LNCaP clone FGC (cell line): ENCODE measurements at places on chromosomes 16 and 17.

GRCh38 chr16:64133366-64133765, 988.5 kb downstream of the CDH11 start:
- DNase-seq: no peak

- no peak for DNase-seq
These were observed 3.9 kb downstream of the SPATA20 start for GRCh38 chr17:50550661-50551432.

DNA sequence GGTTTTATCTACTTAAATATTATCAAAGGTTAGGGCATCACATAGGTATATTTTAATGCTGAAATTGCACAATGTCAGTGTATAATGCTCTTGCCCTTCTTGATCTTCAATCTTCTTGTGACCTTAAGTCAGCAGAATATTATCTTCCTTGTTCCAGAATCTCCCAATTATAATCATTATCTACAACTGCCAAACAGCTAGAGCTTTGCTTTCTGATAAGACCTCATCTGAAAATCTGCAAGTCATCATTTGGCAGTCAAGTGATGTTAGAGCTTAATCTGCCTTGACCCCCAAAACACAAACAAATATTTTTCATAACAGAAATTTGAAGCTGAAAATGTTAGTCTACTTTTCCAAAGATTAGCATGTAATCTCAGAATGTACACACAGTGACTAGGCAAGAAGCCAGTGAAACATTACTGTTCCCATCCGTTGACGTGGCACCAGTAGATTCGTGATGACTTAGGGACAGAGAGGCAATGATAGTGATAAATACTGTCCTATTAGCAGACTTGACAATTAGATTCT, 19.8 kb downstream of the REXO5 start:
- DNase-seq: no peak

DNA sequence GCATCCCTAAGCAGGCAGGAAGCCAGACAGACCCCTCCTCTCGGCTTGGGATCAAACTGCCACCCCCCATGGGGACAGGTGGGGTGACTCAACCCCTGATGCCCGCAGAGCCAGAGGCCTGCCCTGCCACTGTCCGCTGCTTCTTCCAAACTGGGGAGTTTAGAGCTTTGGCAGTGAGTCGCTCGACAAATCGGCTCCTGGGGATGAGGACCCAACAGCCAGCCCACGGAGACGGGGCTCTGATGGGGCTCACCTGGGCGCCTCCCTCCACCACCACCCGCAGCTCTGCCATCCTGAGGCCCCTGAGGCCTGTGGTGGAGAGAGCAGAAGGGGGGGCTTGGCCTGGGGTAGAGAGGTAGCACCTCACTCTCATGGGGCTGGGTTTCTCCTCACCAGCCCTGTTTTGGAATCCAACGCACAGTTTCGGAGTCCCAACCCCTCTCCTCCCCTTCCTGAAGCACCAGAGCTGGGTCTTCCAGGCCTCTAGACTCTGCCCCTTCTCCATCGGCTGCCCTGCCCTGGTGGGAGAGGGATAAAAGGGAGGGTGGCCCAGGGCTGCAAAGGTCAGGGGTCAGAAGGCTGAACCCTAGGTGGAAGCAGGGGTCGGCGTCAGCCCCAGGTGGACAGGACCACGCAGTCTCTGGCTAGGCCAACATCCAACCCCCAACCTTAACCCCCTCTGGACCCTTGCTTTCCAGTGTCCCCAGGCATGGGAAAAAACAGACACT, 5.8 kb downstream of the PRSS22 start:
- no peak for DNase-seq

GRCh38 chr16:78962457-78962929, 638.0 kb downstream of the MAF start:
- DNase-seq: no peak

DNA sequence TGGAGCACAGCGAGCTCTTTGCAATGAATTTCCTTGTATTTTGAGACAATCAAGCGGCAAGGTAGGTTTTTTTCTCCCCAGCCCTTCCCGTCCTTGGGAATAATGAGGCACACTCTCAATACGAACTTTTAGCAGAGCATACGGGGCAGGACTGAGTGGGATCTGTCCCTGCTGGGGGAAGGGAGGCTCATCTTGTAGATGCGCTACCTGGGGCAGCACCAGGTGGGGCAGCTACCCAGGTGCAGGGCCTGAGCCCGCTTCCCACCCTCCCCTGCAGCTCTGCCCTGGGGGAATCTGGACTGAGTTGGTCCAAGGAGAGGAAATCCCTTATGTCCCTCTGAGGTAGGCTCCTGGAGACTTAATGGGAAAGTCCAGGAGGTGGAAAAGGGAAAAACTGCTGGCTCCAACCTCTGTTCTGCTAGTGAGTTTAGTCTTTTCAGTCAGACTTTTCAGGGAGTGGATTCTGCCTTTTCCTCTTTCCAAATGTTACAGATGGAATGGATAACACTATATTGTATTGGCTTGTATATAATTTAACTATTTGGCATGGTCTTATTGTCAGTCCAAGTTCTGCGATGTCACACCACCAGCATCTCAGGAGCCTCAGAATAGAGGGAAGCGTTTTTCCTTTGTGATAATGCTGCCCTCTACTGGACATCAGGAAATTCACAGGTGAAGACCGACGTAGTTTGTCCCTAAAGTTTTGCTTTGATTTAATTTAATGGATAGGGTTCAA, 9.6 kb upstream of the CES1 start:
- DNase-seq: peak; percentile 8

DNA sequence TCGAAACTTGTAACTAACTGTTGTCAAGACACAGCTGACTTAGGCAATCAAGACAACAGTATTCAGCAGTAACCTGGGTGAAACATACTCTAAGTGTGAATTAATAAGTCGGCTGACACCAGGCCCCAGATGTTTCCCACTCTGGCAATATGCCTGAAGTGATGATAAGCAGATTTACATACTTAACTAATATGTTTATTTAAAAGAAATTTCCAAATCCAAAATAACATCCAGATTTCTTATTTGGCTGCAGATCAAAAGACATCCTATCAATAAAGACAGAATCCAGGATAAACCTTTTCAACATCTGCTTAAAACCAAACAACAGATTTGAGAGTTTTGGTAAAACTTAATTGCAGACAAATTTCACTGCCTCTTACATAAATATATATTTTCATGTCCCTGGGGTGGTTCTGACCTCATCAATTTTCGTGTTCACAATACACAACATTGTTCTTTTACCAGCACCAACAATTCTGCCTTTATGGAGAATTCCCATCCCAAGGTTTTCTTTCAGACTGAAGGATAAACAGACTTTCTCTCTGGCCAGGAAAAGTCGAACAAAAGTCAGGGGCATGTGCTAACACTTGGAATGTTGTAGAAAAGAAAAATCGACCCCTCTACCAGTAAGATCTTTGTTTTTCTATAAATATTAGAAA, 45.1 kb upstream of the TOX3 start:
- no peak for DNase-seq

- DNase-seq: no peak
These were observed 61.9 kb downstream of the SDK2 start for GRCh38 chr17:73582359-73582758.

DNA sequence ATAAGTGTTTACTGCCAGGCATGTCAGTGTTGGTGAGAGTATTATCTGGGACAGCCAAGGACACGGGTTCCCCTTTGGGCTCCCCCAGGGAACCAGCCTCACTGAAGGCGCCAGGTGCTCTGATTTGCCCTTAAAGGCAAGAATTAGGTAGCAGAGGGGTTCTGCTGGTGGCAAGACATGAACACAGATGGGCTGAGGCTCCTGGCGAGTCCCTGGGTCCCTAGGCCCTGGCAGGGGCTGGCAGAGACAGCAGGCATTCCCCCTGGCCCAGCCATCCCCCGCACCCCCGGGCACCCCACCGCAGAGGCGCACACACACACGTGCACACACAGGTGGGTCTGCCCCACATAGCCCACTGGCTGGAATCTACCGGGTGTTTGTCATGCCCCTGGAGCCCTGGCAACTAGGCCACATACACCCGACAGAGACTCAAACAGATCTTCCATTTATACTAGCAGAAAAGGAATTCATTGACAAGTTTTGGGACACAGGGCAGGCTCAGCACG, 153.3 kb downstream of the C16orf78 start:
- no peak for DNase-seq
